ENCODE measurements at places on chromosomes 1 and 21.

DNA sequence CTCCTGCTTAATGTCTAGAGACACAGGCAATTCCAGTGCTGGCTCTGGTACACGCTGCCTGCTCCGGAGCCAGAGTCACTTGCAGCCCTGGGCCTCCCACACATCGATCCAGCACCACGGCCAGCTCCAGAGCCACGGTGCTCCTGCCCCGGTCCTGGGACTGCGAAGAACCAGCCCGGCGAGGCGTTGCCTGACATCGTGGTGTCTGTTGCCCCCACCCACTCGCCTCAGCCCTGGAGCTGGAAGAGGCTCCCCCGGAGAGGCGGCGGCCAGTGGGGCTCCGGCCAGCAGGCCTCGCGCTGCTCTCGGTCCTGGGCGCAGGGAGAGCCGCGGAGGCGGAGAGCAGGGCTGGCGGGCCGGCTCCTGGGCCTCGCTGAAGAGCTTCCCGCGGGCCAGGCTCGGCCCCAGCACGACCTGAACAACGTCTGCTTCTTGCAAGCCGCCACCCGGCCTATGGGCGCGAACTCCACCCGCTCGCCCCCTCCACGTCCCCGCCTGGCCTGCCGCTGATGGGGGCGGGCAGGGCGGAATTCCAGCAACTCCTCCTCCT is 364.8 kb downstream of the CEP170 start:
- no peaks in the 10 kb centered on the region for H3K4me1 ChIP-seq
- H3K4me3 ChIP-seq = no peak overlapping the region
- H3K27me3 ChIP-seq = peaks cover 7% of the 10 kb centered on the region
- H3K27ac ChIP-seq = no peak overlapping the region

- H3K4me3 ChIP-seq = no peak overlapping the region
- no peak for DNase-seq
- peaks cover 17% of the 10 kb centered on the region for H3K4me1 ChIP-seq
- no peaks in the 10 kb centered on the region for H3K27me3 ChIP-seq
- no peaks in the 10 kb centered on the region for H3K36me3 ChIP-seq
- H3K27ac ChIP-seq = no peak overlapping the region
Measured at GRCh38 chr1:184956999-184957700, 17.2 kb downstream of the NIBAN1 start.

DNA sequence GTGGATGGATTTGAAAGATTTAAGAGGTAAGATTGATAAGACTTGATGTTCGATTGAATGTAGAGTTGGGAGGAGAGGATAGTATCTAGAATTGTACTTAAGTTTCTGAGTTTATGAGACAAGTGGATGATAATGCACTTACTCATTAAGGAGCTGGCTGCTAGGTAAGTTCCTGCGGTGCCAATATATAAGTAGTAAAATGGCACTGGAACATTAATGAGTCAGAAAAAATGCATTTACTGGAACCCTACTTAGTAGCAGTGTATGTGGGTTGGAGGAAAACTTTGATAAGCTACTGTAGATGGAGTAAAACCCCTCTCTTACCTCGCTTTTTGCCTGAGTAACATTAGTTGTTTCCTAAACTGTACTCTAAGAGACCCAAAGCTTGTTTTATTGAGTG is 68.2 kb downstream of the ZFYVE9 start:
- H3K27ac ChIP-seq = no peak overlapping the region
- no peak overlapping the region for H3K4me3 ChIP-seq
- peaks cover 4% of the 10 kb centered on the region for H3K36me3 ChIP-seq
- peaks cover 9% of the 10 kb centered on the region for H3K4me1 ChIP-seq
- no peak for DNase-seq
- H3K27me3 ChIP-seq = no peaks in the 10 kb centered on the region

DNA sequence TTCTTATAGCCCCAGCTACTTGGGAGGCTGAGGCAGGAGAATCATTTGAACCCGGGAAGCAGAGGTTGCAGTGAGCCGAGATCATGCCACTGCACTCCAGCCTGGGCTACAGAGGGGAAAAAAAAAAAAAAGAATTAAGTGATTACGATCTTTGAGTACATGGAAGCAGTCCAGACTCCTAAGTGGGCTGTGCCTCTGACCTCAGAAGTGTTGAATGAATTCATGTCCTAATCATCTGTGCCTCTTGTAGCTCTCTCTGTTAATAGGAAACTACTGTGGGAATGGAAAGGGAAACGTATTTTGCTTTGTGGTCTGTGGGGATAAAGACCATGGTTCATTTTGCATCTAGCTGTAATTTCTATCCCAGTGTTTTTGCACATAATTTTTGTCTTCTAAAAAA is 8.4 kb upstream of the IVNS1ABP start:
- H3K4me3 ChIP-seq = no peak overlapping the region
- H3K36me3 ChIP-seq = peaks cover 10% of the 10 kb centered on the region
- DNase-seq = no peak
- H3K27me3 ChIP-seq = no peaks in the 10 kb centered on the region
- no peak overlapping the region for H3K27ac ChIP-seq
- peaks cover 5% of the 10 kb centered on the region for H3K4me1 ChIP-seq

Data from activated CD8-positive, alpha-beta T cell treated with anti-CD3 and anti-CD28 coated beads for 36 hours (primary cell).